ENCODE measurements at places on chromosomes 2 and 18. TPM values are rescaled to one million over a fixed set of nuclear protein-coding genes. Genes with fewer than 3 reads are reported as not detected.

COLEC11 gene
- 0.43 TPM for total RNA-seq

DNA sequence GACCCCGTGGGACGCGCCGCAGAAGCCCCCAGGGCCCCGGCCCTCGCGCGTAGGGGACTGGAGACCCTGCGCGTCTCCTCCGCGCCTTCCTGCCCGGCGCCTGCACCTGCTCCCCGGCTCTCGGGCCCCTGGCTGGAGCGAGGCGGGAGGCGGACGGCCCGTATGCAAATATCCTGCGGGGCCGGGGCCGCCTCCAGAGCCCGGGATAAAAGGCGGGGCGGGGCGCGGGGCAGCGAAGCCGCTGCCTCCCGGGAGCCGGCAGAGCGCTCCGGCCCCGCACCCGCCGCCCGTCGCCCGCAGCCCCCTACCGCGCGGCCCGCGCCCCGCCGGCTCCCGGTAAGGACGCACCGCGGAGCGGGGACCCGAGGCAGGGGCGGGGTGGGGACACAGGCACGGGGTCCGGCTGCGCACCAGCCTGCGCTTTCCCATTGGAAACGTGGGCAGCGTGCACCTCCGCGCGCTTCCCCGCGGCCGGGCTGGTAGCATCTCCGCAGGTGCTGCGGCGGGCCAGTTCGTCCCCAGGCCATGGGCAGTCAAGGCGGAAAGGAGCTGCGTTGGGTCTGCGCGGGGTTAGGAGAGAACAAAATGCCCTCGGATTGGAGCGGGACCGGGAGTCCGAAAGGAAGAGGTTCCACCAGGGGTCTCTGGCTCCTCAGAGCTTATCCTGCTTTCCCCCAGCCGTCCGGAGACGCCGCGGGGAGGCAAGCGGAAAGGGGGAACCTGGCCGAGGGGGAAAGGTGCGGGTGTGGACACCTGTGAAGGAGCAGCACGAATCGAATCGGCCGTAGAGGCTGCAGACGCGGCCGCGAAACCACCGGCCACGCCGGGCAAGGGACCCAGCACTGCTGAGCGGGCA lies at the start of gene ATP6V1C2:
Gene ATP6V1C2, plus strand, starts transcription at position 235 of the 856 bp plus-strand sequence. CDS start 1,220 bp downstream, outside the sequence.
- peaks cover 8% of the 10 kb centered on the region for H3K4me1 ChIP-seq
- no peak within 1 kb of the TSS for H3K27ac ChIP-seq
- no peaks in the 10 kb centered on the region for H3K36me3 ChIP-seq
- H3K27me3 ChIP-seq = peaks cover 70% of the 10 kb centered on the region

- no peak for DNase-seq
- no peak overlapping the region for H3K27ac ChIP-seq
- no peaks in the 10 kb centered on the region for H3K36me3 ChIP-seq
- no peaks in the 10 kb centered on the region for H3K4me1 ChIP-seq
- H3K4me3 ChIP-seq = no peak overlapping the region
Observed at GRCh38 chr2:161824226-161824625, 200.0 kb downstream of the SLC4A10 start.

- no peaks in the 10 kb centered on the region for H3K4me1 ChIP-seq
- no peak for DNase-seq
- H3K27ac ChIP-seq = no peak overlapping the region
Observed at GRCh38 chr2:179849719-179850118, 11.7 kb downstream of the ZNF385B start.

- no peak overlapping the region for H3K4me3 ChIP-seq
- H3K27me3 ChIP-seq = no peaks in the 10 kb centered on the region
- DNase-seq = peak; percentile 46
- no peaks in the 10 kb centered on the region for H3K36me3 ChIP-seq
- H3K27ac ChIP-seq = no peak overlapping the region
Observed at GRCh38 chr2:230691005-230691647, 21.5 kb upstream of the CAB39 start.

DNA sequence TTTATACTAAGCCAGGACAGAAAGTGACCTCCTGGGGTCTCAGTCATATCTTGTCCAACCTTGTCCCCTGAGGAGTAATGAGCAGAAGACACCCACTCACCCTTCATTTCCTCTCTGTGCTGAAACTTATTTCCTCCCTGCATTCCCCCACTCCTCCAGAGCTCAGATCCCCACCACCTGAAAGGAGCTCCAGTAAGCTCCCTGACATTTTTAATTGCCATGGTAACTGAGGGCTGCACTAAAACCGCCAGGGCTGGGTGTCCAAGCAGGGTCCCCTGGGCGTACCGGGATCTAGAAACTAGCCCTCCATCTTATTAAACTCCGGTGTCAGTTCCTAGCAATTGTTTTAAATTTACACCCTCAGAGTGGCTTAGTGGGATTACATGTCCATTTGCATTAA lies 393.3 kb upstream of the HNRNPA3 start:
- H3K36me3 ChIP-seq = no peaks in the 10 kb centered on the region
- no peaks in the 10 kb centered on the region for H3K27me3 ChIP-seq
- H3K4me3 ChIP-seq = 0 out of 2 replicates have a peak overlapping the region, but pooled peaks have one; percentile 3
- peaks cover 35% of the 10 kb centered on the region for H3K4me1 ChIP-seq

Measured in GM23338 (cell line).